ENCODE measurements at places on chromosomes 6 and 20.

DNA sequence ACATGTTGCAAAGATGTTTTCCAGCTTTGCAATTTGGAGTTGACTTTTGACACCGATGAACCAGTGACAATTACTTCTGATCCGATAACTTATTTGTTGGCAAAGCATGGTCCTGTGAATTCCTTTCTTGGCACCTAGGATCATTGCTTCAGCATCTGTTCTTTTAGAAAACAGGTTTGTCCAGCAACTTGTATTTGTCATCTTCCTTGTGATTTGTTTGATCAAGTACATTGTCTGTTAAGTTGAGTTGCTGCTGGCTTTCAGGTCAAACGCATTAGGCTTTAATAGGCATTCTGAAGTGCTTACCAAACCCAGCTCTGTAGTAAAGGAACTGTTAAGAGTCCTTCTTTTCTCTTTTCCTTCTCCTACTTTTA lies 192.4 kb upstream of the ZNF217 start:
- no peak for DNase-seq

DNA sequence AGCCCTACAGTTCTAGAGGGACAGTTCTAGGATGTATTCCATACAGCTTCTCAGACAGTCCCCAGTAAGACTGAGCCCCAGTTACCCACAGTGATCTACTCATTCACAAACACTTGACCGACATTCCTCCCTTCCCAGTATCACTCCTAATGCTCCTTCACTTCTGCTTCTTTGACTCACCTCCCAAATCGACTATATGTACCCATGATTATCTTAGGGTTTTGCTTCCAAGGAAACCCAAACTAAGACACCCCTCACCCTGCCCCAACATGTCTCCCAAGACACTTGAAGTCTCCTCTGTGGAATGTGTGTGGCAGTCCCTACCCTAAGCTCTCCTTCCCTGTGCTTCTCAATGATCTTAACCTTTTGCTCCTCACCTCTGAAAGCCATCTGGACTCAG lies 23.6 kb upstream of the TGM6 start:
- DNase-seq = no peak

DNA sequence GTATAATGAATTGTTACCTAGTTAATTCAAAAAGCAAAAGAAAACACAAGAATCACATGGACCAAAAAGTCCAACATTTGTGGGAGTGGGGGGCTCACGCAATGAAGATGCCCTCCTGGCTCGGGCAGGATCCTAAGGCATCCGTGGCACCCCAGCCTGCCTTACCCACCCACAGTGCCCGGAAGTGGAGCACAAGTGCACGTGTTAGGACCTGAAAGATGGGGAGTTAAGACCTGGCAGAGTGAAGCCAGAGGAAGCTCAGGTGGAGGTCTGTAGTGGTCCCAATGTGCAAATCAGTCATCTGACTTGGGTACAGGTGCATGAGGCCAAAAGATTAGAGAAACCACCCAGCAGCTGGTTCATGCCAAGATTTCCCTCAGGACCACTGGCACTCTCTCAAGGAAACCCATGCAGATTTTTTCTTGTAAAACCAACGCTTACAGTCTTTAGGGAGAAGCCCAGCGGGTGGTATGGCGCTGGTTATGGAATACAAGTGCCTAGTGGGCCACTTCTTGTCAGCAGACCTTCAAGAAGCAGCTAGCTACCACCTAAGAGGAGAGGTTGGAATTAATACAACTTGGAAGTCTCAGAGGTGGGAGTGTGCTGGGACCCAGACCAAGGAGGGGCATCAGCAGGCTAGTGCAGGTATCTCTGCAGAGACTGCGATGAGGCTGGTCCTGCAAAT lies 42.1 kb downstream of the BFSP1 start:
- no peak for DNase-seq

GRCh38 chr6:64100702-64101303 lies 465.2 kb downstream of the PHF3 start:
- no peak for DNase-seq

DNA sequence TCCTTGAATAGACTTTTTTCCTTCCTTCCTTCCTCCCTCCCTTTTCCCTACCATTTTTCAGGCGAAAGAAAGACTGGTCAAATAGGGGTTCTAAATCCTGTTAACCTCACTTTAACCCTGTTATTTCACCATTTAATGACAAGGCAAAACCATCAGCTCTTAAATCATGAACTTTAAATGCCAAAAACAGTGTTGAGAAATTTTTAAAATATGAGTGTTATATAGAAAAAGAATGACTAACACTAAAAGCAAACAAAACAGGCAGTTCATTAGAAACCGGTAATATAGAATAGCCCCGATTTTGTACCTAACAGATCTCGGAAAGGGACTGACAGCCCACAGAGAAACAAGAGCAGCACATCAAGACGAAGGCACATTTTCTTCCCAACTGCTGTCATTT lies 57.4 kb upstream of the CEP85L start:
- peak; percentile 74 for DNase-seq

- no peak for DNase-seq
These were observed 19.7 kb downstream of the ZKSCAN3 start for GRCh38 chr6:28369463-28369862.

GRCh38 chr20:35271904-35272303 lies 6.0 kb downstream of the MMP24OS start:
- DNase-seq = peak; percentile 24

DNA sequence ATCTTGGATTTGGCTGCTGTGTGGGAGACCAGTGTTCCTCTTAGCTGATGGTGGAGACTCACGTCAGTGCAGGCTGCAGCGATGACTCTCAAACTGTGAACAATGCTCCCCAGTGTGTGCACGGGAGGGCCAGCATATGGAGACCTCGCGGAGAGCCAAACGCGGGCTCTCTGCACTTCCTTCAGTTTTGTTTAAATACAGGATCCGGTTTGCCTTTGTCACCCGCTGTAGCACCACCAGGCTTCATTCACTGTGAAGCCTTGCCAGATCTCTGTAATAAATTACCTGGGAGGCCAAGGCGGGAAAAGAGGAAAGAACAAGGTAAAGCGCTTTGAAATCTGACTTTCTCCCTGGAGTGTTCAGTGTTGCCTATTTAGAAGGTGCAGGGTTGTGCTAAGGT lies 30.7 kb upstream of the TMEM14A start:
- DNase-seq = no peak

- DNase-seq = peak; percentile 69
These were observed 39.6 kb downstream of the FAM217A start for GRCh38 chr6:4039348-4039747.

DNA sequence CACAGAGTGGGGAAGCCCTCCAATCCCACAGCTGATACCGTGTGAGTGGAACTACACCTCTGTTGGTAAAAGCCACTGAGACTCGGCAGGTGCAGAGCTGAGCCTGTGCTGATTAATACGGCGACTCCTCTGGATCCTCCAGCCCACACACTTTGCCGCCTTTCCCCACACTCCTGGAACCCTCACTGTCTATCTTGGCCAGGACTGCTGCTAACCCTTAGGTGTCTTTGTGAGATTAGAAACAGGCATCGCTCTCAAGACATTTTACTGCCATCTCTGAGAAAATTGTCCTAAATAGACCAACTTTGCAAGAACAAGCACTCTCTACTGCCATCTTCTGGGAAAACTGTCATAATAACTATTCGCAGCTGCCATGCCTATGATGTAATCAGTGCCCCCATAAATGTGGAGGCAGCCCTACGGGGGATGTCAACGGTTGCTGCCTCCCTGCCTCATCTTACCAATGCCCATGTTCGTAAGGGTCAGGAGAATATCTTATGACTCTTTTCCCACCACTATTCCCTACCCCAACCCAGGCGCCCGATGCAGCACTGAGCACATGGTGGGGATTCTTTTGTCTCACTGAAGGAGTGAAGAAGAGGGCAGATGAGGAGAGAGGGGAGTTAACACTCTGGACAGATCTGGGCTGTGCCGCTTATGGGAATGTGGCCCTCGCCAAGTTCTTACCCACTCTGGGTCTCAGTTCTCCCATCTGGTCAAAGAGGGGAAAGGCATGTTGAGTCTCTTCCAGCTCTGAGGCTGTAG lies 26.1 kb upstream of the KCNB1 start:
- DNase-seq = peak; percentile 66

DNA sequence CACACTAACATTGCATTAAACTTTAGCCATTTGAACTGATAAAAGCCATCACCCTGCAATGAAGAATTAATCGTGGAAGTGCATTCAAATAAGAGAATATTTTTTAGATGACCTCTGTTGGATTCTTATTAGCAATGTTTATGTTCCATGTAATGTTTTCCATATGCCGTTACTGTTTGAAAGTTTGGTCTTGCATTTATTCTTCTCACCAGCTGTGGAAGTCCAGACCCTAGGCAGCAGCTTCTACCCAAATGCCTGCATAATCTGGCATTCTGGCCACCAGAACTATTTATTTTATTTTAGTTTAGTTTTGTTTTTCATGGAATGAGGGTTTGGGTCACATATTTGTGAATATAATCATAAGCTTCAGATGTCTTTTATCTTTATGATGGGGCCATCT lies 140.4 kb downstream of the SAMD5 start:
- peak; percentile 62 for DNase-seq

DNA sequence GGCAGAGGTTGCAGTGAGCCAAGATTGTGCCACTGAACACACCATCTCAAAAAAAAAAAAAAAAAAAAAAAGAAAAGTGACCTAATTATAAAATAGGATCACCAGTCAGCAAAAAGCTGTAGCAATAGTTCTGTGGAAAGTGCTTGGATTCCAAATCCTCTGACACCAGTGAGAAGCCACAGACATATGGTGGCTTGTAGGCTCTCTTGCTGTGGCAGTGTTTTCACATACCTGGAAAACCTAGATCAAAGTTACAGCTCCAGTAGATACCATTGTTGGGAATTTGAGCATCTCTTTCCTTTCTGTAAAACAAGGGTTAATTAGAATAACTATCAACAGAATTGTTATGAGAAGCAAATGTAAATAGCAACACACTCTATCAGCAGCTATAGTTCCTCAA lies 4.1 kb downstream of the CCDC170 start:
- DNase-seq = no peak

DNA sequence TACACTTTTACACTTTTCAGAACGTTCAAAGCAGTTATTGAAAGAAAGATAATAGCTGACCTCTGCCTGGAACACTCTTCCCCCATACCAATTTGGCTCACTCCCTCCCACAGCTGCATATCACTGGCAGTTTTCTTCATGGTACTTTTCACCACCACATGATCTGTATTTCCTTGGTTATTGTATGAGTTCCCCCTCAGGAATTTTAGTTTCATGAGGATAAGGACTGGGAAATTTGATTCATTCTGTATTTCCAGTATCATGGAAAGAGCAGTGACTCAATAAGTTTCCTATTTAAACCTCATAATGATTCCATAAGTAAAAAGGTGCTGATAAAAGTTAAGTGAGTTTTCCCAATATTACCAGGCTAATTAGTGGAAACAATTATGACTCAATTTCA lies 16.0 kb downstream of the HTR1B start:
- DNase-seq = no peak

GRCh38 chr20:9807136-9807535 lies 31.7 kb downstream of the PAK5 start:
- DNase-seq = no peak

DNA sequence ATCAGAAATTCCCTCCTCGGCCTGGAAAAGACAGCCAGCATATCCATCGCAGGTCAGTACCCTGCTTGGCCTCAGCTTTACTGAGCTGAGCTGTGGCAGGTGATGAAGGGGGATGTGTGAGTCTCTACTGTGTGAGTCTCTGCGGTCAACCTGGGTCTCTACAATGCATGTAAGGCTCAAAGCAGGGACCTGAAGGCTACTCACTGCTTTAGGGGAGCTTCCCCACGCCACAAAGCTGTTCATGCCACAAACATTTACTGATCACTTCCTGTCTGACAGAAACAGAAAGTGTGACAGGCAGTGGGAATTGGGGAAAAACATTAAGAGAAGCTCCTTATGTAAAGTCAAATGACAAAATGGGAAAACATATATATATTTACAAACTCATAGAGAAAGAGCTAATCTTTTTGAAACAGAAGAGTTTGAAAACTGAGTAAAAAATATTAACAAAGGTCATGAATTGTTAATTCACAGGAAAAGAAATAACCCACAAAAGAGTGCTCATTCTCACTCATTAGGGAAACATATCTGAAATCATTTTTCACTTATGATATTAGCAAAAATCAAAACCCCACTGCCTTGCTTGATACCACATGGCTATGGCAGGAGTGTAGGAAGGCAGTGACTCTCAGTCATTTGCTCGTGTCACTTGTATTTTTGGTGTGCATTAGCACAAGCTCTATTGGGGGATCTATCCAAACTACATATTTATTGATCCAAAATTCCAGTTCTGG lies 5.8 kb downstream of the BTN3A3 start:
- DNase-seq = no peak

DNA sequence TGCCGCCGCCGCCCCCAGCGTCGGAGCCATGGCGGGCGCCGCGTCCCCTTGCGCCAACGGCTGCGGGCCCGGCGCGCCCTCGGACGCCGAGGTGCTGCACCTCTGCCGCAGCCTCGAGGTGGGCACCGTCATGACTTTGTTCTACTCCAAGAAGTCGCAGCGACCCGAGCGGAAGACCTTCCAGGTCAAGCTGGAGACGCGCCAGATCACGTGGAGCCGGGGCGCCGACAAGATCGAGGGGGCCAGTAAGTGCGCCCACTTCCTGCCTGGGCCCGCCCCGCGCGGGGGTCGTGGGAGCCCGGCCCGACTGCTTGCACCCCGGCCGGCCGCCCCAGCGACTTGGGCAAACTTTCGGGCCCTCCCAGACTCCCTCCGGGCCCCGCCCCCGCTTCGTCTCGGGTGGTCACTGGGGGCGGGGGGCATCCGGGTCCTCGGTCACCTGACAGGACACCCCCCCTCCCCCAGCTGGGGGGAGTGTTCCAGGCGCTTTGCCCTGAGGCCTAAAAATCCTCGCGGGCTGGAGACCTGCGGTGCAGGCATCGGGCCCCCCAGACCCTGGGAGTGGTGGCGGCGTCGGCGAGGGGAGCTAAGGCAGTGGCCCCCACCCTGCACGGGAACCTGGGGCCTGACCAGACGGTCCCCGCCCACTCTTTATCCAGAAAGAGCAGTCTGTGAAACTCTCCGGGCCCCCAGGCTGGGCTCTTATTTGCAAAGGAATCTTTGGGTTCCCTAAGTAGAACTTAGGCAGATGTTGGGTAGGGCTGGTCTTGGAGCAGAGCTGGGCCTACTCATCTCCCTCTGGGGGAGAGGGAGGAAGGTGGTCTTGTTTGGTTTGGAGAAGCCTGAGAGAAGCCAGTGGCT lies 501 bp downstream of the PLCG1 start:
- peak; percentile 69 for DNase-seq

GRCh38 chr20:18634501-18634900 lies 46.6 kb downstream of the DTD1 start:
- no peak for DNase-seq

DNA sequence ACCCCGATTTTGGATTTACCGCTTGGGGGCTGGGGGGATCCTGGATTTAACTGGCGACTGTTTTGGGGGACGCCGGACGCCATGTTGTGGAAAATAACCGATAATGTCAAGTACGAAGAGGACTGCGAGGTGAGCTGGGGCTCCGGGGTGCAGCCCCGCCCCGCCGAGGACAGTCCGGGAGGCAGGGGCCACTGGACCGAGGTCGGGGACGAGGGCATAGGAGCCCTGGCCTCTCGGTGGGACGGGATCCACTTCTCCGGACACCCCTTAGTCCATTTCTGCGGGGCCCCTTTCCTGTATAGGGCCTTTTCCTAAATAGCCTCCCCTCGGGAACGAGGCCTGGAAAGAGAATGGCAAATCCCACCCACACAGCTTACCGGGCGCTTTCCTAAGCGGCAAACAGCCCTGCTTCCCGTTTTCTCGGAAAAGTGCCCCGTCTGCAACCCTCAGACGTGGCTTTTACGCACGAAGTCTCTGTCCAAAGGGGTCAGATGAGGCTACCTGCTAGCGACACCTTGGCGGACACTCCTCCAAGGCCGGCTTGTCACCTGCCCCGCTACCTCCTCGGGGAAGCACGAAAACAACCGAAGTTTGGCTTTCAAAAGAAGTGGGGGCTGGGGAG lies 469 bp downstream of the TFAP2C start:
- peak; percentile 44 for DNase-seq
